Muscle of back (tissue), 13 donors: ENCODE measurements at places on chromosomes 2 and 18.

DNA sequence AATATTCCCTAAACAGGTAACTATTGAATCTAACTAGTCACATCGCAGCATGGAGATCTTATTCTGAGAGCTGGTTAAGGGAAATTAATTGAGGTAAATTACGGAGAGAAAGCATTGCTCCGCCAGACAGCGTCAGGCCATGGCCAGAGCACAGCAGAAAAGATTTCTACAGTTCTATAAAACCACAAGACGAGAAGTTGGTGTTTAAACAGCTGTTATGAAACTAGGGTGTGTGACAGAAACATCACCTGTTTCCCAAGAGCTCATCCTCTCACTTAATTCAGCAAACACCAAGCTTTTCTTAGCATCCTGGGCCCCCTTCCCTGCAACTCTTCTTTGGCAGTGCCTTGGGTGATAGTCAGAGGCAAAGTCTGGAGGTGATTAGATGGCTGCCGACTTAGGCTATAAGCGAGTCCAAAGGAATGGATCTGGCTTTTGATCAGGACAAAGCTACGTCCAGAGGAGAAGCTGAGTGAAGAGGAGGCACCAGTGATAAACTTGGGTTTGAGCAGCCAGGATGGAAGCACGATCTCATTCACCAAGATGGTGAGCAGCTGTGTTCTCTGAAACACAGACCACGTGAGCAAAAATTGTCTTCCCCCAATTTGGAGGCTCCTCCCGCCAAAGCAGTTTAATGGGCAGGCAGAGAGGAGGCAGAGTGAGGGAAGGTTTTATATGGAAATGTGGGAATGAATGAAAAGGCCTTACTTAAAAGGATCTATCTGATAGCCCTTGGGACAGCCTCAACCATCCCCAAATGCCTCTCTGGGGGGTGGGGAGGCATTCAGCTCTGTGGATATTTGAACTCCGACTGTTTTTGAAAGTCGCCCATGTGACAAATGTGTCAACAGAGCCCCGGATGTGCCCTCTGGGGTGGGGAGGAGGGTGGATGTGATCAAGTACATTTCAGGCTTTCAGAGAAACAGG is 57.8 kb downstream of the PKDCC start:
- DNase-seq = no peak

- no peak for DNase-seq
These were observed 666.5 kb downstream of the SLC4A3 start for GRCh38 chr2:220293966-220294365.

DNA sequence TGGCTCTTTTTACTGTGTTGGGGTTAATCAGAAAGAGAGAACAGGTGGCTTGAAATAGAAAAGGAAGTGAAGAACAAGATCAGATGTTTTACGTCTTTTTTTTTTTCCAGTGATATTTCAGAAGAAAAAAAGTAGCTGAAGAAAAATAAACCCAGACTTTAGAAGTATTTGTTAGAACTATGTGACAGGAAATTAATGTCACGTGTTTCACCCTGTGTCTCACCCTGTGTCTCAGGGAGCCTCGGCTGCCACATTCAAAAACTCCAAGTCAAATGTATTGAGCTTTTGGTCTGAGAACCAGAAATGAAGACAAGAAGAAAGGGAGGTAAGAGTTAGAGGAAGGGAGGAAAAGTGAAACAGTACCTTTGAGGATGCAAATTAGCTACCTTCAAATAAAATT is 38.0 kb downstream of the AKAIN1 start:
- DNase-seq = no peak

DNA sequence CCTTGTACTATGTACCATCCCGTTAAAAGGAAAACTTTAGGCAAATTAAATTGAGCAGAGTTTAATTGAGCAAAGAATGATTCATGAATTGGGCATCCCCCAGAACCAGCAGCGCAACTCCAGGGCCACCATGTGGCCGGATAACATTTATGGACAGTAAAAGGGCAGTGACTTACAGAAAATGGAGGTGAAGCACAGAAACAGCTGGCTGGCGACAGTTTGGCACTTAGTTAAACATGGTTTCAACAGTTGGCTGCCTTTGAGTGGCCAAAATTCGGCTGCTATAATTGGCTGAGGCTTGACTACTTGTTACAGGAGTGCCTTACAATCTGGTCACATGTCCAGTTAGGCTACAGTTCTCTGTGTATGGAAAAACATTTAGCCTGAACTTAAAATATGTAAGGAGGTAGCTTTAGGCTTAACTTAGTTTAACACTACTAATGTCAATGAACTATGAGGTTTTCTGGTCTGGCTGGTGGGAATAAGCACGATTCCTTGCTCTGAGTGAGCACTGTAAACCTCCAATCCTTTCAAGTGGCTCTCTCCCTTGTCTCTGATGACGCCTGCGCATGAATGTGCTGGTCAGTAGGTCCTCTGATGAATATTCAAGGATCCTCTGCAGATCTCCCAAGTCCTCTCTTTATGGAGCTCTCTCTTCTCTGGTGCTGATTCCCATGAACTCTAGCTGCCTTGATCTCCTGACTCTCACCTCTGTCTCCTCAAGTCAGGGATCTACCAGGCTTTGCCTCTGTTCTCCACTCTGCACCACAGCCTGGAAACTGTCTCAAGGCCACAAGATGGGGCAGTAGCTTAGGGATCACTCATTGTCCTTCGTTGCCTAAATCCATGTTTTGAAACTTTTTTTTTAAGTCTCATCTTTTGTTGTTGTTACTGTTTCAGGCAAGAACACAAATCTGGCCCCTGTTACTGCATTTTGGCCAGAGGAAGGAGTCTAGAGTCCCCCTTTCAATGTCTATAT is 24.4 kb upstream of the RAB31 start:
- DNase-seq = no peak

GRCh38 chr18:76538846-76539245 is 43.8 kb upstream of the ZNF516 start:
- DNase-seq = peak; percentile 66

DNA sequence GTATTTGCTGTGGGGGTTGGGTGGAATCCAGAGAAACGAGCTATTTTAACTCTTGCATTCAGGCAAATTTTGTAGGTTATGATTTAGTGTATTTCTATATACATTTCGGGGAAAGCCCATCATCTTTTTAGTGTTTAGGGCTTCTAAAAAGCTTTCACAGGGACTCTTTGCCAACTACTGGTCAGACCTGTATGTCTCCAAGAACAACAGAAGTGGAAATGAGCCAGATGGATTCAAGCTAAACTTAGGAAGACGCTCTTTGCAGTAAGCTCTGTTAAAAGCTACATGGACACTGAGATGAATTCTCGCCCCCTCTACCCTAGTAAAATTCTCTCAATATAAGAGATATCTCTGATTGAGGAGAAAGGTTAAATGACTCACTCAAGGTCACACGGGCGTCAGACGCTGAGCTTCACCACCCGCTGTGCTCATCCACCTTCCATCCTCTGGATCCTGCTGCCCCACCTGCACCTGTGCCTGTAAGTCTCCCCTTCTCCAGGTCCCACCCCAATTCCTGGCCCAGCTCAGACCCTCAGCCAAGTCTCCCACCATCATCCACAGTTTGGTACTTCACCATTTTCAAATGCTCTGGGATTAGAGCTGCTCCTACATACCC is 85.6 kb downstream of the MARCHF4 start:
- DNase-seq = no peak

DNA sequence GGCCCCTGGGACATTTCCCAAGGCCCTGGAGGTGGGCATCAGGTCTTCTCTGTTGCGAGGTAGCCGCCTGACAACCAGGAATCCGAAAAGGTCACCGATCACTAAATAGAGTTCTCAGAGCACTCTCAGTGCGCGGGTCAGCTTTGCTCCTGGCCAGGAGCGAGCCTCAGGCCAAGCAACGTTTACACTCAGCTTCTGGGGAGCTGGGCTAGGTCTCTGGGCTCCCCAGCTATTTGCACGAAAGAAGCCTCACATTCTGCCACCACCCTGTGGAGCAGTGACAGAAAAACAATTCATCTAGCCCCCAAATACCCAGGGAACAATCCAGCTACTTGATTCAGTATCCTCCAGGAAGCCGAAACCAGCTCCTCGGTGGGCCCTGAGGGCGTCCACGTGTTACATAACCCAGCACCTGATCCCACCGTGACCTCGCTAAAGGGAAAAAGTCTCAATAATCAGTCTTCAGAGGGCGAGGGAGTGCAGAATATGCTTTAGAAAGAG is 3.3 kb downstream of the SH3BP4 start:
- DNase-seq = no peak

GRCh38 chr2:147017951-147018645 is 826.7 kb upstream of the ACVR2A start:
- DNase-seq = no peak

DNA sequence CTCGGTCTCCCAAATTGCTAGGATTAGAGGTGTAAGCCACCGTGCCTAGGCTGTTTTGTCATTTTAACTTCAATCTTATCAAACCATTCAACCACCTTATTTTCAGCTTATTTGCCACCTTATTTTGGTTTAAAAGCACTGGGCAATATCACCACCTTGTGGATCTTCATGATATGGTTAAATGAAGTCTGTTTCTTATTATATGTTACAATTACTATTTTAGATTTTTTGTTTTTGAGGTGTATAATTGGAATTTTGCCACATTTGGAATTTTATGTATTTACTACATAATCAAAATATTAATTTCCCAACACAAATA is 43.8 kb upstream of the SCN9A start:
- DNase-seq = peak; percentile 13

DNA sequence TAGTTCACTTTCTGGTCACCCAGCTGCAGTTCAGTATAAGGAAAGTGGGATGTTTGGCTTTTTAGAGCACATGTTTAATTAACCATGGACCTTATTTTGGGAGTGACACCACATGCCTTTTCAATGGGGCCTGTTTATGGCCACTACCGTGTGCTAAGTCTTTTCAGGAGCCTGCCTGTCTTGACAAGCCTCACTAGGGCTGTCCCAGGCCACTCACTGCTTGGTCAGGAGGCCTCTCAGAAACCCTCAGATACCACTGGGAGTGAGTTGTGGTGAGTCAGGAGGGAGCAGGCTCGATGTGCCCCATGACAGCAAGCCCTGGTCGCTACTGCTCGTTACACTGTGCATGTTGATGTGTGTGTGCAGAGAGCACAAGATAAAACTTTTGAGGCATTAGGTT is 123.0 kb downstream of the MAP4K4 start:
- DNase-seq = no peak

GRCh38 chr2:62803961-62804360 is 98.4 kb downstream of the EHBP1 start:
- no peak for DNase-seq

GRCh38 chr2:11056614-11057013 is 98.7 kb upstream of the SLC66A3 start:
- peak; percentile 84 for DNase-seq

- peak; percentile 67 for DNase-seq
These were observed 27.7 kb upstream of the MAPRE3 start for GRCh38 chr2:26942543-26943295.

DNA sequence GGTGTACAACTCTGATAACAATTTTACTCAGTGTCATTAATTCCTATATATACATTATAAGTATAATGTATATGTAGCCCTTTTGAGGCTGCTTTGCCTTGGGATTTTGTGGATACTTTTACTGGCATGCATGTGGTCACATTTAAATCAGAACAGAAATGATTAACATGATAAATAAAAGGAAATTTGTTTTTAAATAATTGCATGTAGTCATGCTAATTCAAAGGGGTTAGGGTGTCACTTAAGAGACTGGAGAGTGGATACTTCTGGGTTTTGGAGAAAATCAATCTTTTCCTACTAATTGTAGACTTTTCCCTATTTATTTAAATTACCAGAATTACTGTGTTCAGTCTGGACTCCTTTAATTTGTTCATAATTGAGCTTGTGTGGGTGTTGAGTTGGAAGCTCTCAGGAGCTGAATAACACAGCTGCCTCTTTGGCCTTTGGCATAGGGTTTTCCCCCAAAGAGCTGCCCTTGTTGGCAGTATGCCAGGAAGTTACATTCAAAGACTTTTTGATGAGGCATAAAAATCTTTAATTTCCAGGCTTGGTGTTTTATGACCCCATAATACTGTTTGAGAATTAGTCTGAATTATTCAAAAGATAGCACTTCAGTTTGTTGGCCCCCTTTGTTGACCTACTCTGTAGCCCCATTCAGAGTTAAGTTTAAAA is 484.7 kb upstream of the NRP2 start:
- DNase-seq = peak; percentile 33

GRCh38 chr2:35714883-35715282 is 640.7 kb upstream of the CRIM1 start:
- no peak for DNase-seq

DNA sequence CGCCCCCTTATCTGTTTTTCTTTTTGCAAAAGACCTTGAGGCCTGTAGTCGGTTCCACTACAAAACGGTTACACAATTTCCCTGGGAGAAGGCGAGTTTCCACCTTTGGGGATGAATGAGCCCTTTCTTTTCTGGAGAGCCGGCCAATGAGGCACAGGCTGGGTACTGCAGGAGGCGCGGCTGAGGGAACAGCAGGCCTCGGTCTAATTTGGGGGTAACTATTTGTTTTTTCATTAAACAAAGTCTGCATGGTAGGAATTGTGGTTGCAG is 129.2 kb downstream of the MYCN start:
- no peak for DNase-seq

- DNase-seq = peak; percentile 11
These were observed 216.3 kb upstream of the DTNA start for GRCh38 chr18:34493566-34494358.

GRCh38 chr2:169036736-169037440 is 5.8 kb upstream of the ABCB11 start:
- no peak for DNase-seq

DNA sequence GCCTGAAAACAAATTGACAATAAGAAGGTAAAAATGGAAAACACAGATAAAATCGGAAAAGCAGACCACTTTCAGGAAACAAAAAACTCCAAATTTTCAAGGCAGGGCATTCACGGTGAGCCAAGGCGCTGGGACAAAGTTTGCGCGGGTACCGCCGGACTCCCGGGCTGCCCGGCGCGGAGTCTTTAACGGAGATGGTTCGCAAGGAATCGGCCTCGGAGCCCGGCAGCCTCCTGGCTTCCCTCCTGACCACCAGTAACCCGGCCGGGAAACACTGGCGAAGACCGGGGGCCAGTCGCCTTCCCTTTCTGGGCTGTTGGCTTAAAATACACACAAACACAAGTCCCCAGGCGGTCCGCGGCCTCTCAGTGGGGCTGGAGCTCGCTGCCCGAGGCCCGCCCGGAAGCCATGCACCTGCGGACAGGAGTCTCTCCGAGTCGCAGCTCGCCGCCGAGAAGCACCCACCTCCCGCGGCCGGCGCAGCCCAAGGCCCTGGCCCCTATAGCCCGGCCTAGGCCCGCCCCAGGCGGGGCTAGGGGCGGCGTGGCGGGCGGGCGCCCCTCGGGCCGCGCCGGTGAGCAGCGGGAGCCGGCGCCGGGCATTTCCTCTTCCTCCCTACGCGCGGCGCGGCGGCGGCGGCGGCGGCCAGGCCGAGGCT is 622 bp upstream of the KCMF1 start:
- DNase-seq = peak; percentile 88

GRCh38 chr2:46296216-46296839 is 879 bp upstream of the EPAS1 start:
- DNase-seq = no peak
